Left lobe of liver (tissue), 2 donors: ENCODE measurements at places on chromosomes 13 and 19. TPM values are rescaled to one million over a fixed set of nuclear protein-coding genes. Genes with fewer than 3 reads are reported as not detected.

DNA sequence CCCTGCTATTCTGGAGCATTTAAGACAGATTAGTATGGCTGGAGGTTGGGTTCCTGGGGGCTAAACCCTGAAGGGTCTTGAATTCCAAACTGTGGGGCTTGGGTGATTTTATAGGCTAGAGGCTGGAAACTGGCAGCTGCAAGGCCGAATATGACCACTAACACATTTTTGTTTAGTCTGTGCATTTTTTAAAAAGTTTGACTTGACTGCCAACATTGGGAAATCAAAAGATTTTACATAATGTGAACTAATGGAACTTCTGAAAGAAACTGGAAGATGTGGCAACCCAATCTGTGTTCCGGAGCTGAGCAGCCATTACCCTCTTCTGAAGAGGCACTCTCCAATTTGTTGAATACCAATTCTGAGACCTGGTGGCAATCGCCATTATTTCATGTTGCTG lies 5.1 kb downstream of the ZNF784 start:
- no peak for DNase-seq

GRCh38 chr19:7691497-7691896 lies 10.4 kb downstream of the FCER2 start:
- DNase-seq, result no peak

- no peak for DNase-seq
Observed at GRCh38 chr19:2170987-2171348, 7.2 kb downstream of the DOT1L start.

- no peak for DNase-seq
Observed at GRCh38 chr19:5444431-5444830, 10.8 kb upstream of the ZNRF4 start.

DNA sequence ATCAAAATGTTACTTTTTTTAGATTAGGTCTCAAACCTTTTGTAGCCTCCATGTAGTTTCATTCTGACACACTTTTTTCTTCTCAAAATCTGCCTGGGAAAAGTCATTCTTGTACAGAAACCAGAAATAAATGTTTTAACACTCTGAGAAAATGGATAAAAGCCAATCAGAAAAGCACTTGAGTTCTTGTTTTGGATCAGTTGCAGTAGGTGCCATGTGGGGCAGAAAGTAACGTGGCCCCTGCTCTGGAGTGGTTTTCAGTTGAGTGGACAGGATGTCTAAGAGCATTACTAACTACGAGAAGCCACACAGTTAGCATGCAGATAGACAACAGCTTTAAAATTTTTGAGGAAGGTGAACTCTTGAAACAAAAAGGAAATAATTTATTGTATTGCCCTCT lies 19.1 kb downstream of the GPR183 start:
- DNase-seq, result no peak

- no peak for DNase-seq
Observed at GRCh38 chr19:37991841-37992248, 84.8 kb downstream of the SIPA1L3 start.

DNA sequence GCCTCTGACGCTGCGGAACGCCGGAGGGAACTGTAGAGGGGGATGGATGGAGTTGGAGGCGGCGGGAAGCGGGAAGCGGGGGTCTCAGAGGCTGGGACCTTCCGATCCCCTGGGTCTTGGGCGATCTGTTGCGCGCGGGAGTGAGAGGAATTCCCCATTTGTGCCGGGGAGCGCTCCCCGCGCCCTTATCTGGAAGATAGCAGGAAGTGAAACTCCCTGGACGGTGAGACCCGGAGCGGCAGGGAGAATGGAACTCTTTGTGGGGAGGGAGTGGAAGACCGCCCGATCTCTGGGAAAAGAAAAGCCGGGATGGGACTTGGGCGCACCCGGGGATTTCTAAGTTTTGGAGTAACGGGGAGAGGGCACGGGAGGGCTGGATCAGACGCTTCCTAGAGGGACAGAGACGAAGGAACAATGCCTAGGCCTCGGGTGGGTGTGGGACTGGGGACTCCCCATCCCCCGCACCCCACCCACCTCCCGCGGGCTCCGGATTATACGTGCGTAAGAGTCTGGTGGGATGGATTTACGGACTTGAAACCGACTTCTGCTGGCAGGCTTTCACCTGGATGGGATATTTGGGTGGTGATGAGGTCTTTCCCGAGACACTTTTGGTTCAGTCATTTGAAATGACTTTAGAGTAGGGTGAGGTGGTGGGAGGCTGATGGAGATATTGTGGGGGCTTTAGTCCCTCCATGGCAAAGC lies 495 bp downstream of the LSR start:
- no peak for DNase-seq

DNA sequence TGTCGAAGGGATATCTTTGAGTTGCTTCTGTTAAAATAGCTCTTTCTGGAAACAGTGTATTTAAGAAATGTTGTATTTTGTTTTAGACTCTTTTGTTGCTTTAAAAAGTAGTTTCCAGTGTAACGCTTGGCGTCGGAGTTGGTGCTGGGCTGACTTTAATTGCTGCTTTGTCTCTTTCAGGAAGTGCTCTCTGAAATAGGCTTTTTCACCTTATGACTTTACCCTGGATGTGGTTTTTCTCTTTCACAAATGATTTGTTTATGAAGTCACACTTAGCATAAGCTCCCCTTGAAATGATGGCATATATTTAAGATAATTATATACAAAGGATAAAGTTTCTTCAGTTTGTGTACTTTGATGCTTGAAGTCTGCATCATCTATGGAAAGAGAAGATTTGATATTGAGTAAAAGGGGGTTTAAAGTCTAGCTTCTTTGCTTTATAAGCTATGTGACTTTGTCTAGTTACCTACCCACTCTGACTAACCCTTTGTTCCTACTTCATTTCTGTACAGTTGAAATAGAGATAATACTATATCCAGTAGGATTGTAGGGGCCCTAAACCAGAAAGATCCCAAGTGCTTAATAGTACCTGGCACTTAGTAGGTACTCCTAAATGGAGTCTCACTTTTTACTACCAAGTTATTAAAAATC lies at the start of gene GPR18:
Gene GPR18, minus strand, starts transcription at position 170 of the 651 bp plus-strand sequence. CDS start 2,507 bp downstream, outside the sequence.
- DNase-seq, result no peak

DNA sequence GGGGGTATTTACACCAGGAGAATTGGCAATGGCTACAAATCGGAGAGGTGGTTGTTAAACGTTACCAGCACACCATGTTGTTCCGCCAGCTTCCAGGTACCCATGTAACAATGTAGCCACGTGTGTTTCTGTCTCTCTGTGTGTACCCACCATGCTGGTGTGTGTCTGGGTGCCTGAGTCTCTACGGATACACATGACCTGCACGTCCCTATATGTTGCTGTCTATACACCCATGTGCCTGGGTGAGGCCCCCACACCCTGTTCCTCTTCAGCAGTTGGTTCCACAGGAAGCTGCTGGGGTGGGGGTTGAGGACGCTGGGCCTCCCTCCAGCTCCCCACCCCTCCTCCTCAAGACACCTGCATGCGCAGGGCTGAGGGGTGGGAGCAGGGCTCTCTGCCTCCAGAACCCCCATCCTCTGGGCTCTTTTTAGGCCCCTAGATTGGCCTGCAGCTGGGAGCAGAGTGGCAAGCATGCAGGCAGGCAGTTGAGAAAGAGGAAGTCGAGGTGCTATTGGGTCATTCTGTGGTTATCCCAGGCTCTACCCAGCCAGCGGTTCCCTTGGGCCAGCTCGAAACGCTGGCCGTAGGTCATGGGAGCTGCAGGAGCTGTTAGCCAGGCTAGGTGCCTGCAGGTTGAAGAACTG lies at the start of gene ARHGEF18:
Gene ARHGEF18, plus strand, starts transcription at position 351 of the 644 bp plus-strand sequence. CDS start 13,954 bp downstream, outside the sequence.
- DNase-seq, result no peak

GRCh38 chr13:109656206-109656605 lies 130.2 kb downstream of the IRS2 start:
- no peak for DNase-seq

- DNase-seq, result no peak
Observed at GRCh38 chr19:50607874-50608785, 31.6 kb downstream of the SYT3 start.

- DNase-seq, result peak; percentile 55
Observed at GRCh38 chr13:48235341-48236135, 2.5 kb downstream of the ITM2B start.

DNA sequence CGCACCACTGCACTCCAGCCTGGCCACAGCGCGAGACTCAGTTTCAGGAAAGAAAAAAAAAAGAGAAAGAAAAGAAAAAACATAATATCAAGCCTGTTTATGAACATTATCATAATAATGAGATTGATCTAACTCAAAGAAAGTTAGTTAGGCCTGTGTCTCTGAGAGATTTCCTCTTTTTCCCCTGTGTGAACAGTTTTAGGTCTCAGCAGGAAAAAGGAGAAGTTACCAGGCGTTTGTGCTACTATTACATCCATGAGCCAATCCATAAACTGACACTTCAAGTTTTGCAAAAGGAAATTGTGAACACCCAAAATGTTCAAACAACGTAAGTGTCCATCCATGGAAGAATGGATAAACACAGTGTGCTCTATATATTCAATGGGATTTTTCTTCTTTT lies 3.8 kb downstream of the TARM1 start:
- no peak for DNase-seq

GRCh38 chr13:95570016-95570415 lies 17.5 kb downstream of the CLDN10 start:
- DNase-seq, result no peak

DNA sequence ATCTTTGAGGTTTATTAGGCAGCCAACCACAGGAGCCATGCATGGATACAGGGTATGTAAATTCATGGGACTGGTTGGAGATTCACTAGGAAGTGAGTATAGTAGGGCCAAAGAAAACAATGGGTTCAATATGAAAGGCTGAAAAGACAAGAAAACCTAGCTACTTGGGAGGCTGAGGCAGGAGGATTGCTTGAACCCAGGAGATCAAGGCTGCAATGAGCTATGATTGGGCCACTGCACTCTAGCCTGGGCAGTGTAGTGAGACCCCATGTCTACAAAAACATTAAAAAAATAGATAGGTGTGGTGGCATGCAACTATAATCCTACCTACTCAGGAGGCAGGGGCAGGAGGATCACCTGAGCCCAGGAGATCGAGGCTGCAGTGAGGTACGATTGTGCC lies 10.3 kb upstream of the SLC1A5 start:
- DNase-seq, result no peak

GRCh38 chr13:37357548-37357947 lies 241.0 kb downstream of the POSTN start:
- no peak for DNase-seq

DNA sequence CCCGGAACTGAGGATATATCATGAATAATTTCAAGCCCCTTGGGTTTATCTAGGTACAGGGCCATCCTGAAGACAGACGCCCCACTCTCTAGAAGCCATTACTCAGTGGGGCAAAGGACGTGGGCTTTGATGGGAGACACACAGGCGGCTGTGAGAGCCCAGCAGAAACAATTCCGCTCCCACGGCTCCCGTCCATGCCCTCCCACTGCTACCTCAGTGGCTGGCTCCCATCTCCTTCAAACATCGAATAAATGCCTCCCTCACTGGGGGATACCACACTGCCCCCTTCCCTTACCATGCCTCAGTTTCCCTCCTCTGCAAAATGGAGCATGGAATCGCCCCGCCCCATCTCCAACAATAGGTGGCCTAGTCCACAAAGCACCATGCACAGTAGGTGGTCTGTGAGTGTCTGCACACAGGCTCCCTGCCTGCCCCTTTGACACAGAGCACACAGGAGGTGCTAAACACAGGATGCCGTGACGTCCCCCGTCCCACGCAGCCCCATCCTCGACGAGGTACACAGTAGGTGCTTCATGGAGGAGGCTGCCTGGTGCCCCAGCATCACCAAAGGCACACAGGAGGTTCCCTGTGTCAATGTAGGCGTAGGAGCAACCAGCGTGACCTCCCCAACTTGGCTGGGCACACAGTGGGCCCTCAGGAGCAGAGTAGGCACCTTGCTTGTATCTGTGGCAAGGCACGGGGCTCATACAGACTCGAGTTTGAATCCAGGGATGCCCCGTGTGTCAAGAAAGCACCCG lies 46.0 kb downstream of the PTPRS start:
- no peak for DNase-seq

DNA sequence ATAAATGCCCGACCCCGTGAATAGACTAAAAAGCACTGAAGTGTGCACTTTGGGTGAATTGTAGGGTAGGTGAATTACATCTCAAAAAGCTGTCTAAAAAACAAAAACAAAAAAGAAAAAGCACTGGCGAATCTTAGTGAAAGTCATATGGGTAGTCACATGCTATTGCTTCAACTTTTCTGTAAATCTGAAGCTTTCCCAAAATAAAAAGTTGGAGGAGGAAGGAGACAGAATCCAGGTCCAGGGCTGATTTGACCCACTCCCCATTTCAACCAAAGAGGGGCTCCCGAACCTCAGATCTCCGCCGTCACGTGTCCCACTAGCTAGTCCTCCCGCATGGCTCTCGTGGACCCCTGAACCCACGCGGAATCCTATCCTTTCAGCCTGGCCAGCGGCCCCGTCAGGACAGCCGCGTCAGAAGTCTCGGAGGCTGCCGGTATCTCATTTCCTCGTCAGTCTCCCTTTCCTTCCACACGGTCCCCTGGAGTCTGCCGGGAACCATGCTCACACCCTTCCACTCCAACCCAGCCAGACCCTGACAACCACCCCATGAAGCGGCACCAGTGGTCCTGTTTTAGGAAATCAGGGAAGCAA lies 6.1 kb downstream of the PPP1R12C start:
- no peak for DNase-seq

- DNase-seq, result no peak
Observed at GRCh38 chr13:47837906-47838305, 163.2 kb downstream of the SUCLA2 start.

DNA sequence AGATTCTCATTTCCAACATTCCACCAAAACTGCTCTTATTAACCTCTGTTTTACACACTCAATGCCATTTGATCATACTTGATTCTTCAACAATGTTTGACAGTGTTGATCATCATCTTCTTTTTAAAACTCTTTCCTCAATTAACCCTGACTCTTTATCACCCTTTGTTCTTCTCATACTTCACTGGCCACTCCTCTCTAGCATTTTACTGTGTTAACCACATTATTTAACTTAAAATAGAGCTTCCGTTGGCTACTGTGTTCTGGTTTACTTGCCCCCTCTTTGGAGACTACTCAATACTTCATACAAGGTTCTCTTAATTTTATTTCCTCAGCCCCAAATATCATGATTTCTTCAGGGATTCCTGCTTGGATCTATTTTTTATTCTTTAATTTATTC lies 121.1 kb upstream of the SPRY2 start:
- DNase-seq, result no peak

TPGS1 gene
- total RNA-seq, result 10.4 TPM

PLIN4 gene
- total RNA-seq, result 36.8 TPM

EHD2 gene
- total RNA-seq, result 6.3 TPM

DPF1 gene
- total RNA-seq, result not detected

ITGBL1 gene
- total RNA-seq, result 0.81 TPM

FRY gene
- 15.1 TPM for total RNA-seq

PSG2 gene
- not detected for total RNA-seq

CACNG6 gene
- not detected for total RNA-seq

ZNF829 gene
- 0.70 TPM for total RNA-seq

MYH14 gene
- 70.5 TPM for total RNA-seq

KLK11 gene
- not detected for total RNA-seq

SCGB2B2 gene
- total RNA-seq, result 1.1 TPM

TGFBR3L gene
- total RNA-seq, result 3.4 TPM

TNFSF9 gene
- 0.13 TPM for total RNA-seq

KISS1R gene
- total RNA-seq, result not detected

KLF1 gene
- 0.35 TPM for total RNA-seq
